ENCODE measurements at places on chromosomes 13 and 19. TPM values are rescaled to one million over a fixed set of nuclear protein-coding genes. Genes with fewer than 3 reads are reported as not detected.

- DNase-seq, result no peak
Measured at GRCh38 chr13:72072261-72072660, 205.3 kb upstream of the DACH1 start.

Gene SGTA
- 60.9 TPM for total RNA-seq

GRCh38 chr13:47831265-47831664 is 169.8 kb downstream of the SUCLA2 start:
- no peak for DNase-seq

DNA sequence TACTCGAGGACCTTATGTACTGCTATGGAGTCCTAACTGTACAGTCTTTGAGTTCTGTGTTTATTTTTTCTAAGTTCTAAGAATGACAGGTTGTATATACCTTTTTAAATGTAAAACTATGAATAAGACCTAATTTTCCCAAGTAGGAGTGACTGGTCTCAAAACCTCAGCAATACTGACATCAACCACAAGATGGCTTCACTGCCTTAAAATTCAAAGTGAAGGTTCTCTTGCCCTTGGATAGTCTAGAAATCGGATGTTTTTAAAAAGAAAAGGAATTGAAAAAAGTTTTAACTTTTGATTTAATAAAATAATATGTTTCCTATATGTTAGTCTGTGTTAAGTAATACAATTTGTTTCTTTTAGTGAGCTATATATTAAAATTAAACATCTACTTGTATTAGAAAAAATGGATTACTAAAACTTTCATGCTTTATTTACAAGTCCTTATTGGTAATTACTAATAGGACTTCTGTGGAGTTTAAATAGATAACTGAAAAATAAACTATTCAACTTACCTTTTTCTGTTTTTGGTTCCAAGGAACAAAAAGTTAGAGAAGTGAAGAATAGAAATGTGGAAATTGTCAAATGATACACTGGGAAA is 52.0 kb downstream of the TDRD3 start:
- no peak for DNase-seq

DNA sequence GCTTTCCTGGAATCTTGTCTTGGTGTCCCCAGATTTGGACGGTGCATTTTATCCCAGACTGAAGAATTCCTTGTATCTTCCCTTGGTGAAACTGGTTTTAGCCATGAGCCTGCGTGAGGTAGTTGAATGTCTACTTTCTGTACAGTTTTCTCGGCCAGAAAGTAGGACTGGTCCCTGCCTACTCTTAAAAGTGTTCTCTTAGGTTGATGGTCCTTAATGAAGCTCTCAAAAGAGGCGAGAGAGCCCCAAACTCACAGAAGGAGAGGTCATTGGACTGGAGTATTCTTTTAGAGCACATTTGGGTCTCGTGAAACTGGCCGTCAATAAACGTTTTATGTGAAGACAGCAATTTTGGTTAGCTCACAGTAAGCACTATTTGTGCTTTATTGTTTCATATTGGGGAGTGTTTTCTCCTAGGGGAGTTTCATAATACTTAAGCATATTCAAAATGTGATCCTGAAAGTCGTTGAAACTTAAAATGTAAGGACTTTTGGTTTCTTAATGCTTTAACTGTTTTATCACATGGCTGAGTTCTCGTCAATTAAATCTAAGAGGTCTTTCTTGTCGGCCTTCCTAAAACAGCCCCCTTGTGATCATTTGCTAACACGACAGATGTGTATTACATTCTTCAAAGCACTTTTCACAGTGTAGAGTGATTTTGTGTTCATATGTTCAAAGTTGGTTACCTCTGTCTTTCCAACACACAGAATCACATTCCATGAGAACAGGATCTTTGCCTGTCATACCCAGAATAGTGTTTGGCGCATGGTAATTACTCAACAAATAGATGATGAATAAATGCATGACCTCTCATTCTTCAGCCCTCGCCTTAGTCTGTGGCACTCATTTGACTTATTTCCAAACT is 889 bp downstream of the GTF2F2 start:
- DNase-seq, result no peak

- DNase-seq, result no peak
Measured at GRCh38 chr13:59368693-59369092, 795.0 kb downstream of the DIAPH3 start.

DNA sequence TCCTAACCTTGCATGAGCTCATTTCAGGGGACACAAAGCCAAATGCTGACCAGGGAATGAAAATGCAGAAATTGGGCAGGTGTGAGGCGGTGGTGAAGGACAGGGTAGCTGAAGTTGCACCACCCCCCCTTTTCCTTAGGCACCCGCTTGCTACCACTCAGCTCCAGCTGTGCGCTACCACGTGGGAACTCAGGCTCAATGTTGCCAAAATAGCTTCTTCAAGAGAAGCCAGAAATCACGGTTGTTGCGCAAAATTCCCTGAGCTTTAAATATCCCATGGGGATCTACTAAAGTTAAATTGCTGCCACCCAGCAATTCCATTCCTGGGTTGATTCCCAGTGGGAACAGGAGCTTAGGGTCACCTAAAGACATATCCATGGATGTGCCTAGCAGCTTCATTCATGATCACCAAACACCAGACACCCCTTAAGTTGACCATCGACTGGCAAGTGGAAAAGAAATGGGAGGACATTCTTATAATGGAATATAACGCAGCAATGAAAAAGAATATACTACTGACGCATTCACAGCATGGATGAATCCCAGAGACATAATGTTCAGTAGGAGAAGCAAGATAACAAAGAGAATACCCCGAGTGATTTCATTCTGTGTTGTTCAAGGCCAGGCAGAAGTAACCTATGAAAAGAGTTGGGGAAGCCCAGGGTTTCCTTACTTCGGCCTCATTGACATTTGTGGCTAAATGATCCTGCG is 12.8 kb upstream of the ADGRL1 start:
- no peak for DNase-seq

- no peak for DNase-seq
Measured at GRCh38 chr19:33052352-33052972, 12.2 kb downstream of the RHPN2 start.

DNA sequence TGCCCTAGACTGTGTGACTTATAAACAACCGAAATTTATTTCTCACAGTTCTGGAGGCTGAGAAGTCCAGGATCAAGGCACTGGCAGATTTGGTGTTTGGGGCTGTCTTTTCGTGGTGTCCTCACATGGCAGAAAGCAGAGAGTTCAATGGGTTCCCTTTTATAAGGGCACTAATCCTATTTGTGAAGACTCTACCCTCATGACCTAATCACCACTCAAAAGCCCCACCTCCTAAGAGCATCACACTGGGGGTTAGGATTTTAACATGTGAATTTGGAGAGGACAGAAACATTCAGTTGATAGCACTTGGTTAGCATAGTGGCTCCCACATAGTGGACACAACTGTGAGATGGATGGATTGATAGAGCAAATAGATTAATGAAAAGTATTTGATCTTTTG is 21.5 kb upstream of the GPR18 start:
- DNase-seq, result no peak

DNA sequence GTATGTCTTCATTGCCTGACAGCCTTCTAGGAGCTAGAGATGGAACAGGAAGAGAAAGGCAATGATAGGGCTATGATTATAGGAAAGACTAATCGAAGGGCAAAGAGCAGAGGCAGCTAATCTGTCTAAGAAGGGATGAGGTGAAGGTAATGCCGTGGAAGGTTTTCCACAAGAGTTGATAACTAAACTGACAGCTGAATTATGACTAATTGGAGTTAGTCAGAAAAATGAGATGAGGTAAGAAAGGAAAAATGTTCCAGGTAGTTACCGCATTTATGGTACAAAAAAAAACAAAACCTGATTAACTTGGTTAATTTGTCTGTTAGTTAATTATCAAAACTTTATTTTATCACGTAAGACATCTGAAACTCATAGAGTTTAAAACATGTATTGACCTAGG is 260.3 kb downstream of the SLITRK6 start:
- no peak for DNase-seq

Gene OR7A5
- total RNA-seq, result not detected

DNA sequence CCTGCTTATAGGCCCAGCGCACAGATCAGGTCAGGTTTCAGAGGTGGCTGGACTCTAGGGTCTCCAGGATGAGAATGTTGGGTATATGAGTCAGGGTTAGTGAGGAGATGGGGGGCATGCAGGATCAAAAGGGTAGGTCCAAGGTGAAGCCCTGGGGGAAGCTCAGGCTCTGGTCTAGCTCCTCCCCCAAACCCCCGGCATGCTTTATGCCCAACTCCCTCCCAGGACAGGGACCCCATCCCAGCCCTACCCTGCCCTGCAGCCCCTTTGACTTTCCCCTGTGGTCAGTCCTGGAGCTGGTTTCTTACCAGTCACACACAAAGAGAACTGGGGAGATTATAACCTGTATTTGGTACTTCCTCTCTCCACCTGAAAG is 9.8 kb upstream of the CEACAM18 start:
- no peak for DNase-seq

GRCh38 chr13:91331047-91331915 is 16.2 kb upstream of the MIR17HG start:
- no peak for DNase-seq

- DNase-seq, result no peak
Measured at GRCh38 chr19:4541114-4541805, 1.4 kb upstream of the LRG1 start.

DNA sequence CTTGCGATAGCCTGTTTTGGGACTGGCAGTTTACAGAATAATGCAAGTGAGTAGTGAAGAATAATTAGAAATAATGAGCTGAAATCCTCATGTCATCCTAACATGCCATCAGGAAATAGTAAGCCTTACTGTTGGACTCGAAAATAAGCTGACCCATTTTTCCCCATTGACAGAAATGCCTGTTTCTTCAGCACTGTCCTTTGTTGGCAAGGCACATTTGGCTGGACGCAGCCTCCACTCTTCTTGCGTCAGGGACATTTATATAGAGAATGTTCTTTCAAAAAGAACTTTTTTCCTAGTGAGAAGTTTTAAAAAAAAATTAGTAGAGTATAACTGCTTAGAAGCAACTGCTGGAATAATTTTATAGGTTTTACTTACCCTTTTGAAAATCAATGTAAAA is 47.1 kb downstream of the ARHGAP35 start:
- peak; percentile 79 for DNase-seq

DNA sequence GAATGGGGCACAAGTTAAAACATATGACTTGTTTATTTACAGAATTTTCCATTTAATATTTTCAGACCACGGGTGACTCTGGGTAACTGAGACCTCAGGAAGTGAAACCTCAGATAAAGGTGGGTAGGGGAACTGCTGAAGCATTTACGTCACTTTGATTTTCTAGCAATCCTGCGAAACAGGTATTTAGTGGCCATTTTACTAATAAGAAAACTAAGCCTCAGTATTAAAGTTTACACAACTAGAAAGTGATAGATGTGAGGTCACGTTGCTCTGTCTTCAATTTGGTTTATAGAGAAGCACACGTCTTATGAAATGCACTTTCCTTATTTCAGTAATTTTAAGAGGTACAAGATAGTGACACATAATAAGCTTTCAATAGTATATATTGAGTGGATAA is 402.8 kb downstream of the FGF9 start:
- no peak for DNase-seq

DNA sequence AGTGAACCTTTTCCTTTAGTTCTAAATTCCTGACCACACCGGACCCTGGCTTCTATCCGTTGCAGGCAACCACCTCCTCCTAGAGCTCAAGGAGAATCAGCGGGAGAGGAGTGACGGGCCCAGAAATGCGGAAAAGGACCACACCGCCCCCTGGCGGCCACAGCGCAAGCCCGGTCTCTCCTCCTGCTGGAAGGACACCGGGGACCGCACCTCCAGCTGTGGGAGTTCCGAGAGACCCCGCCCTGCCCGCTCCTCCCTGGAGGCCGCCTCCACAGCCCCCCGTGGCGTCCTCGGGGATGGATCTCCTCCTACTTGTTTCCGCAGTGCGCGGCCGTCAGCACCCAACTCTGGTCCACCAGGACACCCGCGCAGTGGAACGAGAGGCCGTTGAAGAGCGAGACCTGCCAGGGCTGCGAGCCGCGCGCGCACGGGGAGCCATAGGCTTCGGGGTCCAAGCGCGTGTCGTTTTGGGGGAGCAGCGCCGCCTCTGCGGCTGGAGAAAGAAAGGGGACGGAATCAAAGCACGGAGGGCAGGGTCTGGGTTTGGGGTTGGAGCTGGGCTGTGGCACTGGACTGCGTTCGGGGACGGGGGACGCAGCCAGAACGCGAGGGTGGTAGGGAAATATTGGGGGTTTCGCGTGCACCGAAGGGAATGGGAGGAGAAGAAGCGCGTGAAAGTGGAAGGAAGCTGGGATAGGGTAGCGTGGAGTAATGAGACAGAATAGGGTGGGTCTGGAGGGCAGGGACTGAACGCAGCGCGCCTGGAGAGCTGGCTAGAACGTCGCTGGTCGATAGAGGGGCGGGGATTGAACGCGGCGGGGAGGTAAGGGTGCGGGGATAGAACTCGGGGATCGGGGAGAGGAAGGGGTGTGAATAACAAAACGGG is 2.5 kb downstream of the KLK10 start:
- DNase-seq, result peak; percentile 67

DNA sequence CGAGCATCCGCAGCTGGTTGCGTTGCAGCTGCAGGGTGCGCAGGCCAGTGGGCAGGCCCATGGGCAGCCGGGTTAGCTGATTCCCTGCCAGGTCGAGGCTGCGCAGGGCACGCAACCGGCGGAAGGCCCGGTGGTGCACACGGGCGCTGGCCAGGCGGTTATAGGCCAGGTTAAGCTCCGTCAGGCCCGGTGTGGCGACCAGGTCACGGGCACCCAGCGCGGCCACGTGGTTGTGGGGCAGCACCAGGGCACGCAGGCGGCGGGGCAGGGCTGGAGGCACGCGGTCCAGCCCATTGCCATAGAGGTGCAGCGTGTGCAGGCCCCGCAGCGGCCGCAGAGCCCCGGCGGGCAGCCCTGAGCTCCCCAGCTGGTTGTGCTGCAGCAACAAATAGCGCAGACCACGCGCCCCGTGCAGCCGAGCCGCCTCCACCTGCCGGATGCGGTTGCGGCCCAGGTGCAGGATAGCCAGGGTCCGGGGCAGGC is 5.3 kb downstream of the PODNL1 start:
- DNase-seq, result no peak

DNA sequence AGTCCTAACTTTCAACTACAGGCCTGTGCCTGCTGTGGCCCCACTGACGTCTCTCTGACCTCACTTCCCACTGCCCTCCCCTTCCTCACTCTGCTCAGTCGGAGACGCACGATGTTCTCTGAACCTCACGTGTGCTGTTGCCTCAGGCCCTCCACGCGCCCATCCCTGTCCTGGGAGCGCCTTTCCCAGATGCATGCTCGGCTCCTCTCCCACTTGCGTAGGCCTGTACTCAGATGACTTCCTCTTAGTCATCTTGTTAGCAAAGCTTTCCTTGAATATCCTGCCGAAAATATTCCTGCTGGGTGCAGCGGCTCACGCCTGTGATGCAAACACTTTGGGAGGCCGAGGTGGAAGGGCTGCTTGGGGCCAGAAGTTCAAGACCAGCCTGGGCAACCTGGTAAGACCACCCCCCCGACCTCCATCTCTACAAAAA is 9.3 kb upstream of the SYT5 start:
- peak; percentile 67 for DNase-seq
